ENCODE measurements at places on chromosomes 7 and 10.
A peak's percentile ranks its signal among the peaks of the same experiment; 100 is the strongest.

GRCh38 chr10:71431239-71432100, 34.8 kb downstream of the CDH23 start:
- no peak for DNase-seq

DNA sequence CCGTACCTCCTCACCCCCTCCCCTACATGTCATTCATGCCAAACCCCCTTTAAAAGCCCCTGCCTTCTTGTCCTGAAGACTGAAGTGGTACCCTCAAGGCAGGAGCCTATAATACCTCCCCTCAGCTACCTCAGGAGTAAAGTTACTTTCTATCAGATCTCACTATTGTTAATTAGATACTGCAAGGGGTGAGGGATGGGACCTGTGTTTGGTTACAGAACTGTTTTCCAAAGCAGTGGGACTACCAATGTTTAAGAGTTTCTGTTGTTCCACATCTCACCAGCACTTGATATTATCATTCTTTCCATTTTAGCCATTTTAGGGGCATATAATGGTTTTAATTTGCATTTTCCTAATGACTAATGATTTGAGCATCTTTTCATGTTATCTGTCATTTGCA, 196.8 kb upstream of the LRRN3 start:
- DNase-seq = no peak

- no peak for DNase-seq
Observed at GRCh38 chr10:70917226-70917625, 28.9 kb upstream of the PCBD1 start.

GRCh38 chr10:85608706-85609105, 757.9 kb downstream of the GRID1 start:
- no peak for DNase-seq

GRCh38 chr10:97475936-97476594, 22.2 kb downstream of the MMS19 start:
- no peak for DNase-seq

DNA sequence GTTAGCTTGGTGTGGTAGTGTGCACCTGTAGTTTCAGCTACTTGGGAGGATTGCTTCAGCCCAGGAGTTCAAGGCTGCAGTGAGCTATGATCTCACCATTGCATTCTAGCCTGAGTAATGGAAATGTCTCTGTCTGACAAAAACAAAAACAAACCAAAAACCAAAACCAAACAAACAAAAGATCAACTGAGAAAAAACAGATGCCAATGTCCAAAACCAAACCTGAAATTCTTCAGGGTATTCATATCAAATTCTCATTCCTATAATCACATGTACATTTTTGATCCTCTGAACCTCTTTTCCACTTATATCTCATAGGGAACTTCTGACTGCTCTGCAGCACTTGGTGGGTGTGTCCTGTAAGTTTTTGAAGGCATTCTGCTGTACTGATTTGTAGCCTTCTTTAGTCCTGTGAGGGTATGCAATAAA, 87.0 kb downstream of the CDK6 start:
- no peak for DNase-seq

DNA sequence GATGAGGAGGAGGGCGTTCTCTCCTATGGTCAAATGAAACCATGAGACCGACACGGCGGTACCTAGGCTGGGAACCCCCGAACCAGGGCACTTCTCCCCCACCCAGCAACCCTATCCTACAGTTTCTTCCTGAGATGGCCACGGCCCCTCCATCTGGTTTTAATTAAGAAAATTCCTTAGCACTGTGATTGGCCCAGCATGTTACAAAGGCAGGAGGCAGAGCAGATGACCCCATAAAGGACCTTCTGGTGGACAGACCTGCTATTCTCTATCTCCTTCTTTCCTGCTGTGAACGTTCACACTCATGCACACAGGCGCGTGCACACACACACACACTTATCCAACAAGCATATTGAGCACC, 129.4 kb downstream of the RGS10 start:
- DNase-seq = no peak

- DNase-seq = no peak
Observed at GRCh38 chr7:75611557-75612178, 119.5 kb downstream of the SPDYE5 start.

- DNase-seq = no peak
Observed at GRCh38 chr10:110442746-110443145, 55.0 kb upstream of the DUSP5 start.

DNA sequence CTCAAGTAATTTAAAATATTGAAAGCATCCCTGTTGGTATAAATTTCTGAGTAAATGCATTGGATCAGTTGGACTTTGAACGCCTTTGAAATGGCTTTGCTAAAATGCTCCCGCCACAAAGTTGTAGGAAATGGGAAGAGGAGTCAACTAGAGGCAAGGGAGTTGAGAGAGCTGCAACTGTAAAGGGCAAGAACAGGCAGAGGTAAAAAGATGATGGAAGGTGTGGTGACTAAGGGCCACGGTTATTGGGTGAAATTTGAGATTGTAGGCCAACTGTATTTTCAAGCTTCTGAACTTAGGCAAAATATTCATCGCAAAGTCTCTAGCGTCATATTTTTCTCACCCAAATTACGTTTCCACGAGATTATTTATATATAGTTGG, 595 bp upstream of the SUMF2 start:
- no peak for DNase-seq

DNA sequence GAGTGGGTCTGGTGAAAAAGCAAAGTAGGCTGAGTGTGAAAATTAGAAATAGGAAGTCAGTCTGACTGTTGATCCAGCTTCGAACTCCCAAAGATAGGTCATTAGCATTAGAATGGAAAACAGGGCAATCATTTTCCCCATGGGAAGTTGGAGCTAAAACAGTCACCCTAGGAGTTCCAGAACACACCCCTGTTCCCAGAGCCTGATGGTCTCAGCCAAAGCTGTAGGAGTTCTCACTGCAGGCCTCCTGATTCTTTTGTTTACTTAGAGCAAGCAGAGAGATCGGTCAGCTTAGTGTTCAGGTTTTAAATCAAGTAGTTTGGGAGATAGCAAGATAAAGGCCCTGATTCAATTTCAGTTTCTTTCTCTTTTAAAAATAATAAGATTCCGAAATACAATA, 28.8 kb upstream of the JCAD start:
- DNase-seq = no peak

GRCh38 chr7:88014581-88014980, 80.5 kb downstream of the ADAM22 start:
- no peak for DNase-seq

DNA sequence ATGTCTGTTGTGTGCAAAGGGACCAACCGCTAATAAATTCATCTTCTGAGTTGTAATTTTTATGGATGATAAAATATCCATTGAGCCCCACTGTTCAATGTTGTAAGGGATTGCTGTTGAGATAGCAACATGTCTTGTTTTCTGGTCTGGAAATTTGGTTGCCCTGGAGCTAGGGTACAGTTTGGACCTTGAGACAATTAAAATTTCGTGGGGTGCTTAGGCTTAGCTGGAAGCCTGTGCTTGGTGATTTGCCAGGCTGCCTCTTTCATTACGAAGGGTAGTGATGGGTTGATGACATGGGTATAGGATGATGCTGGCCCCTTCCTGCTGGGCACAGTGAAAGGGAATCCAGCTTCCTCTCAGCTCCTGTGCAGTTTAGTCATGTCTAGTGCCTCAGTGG, 43.6 kb downstream of the PLCE1 start:
- DNase-seq = no peak

GRCh38 chr10:80144067-80144695, 11.7 kb downstream of the PLAC9 start:
- no peak for DNase-seq

DNA sequence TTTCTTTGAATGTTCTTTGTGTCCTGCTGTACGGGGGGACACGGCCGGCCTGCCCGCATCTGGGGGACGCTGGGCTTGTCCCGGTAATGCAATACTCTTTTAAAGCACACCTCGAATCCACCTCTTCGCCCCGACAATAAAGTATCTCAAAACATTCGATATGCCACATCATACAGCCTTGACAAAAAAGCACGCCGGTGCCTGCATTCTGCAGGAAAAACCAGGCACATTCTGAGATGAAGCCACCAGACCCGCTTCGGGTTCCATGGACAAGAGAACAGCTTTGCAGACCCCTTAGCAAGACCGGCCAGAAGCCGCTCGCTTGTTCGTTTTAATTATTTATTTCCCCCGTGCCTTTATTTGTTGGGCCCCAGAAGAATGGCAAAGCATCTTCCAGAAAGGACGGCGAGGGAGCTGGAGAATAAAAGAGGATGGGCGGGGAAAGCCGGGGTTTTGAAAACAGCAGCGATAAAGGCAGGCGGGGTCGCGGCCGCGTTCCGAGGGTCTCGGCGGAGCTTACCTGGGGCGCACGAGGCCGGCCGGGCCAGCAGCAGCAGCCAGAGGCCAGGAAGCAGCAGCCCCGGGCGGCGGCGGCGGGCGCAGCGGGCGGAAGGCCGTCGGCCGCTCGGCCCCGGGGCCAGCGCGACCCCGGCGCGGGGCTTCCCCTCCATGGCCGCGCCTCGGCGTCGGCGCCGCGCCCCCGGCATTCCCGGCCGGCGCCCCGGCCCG, 462 bp downstream of the KIAA1549 start:
- no peak for DNase-seq

DNA sequence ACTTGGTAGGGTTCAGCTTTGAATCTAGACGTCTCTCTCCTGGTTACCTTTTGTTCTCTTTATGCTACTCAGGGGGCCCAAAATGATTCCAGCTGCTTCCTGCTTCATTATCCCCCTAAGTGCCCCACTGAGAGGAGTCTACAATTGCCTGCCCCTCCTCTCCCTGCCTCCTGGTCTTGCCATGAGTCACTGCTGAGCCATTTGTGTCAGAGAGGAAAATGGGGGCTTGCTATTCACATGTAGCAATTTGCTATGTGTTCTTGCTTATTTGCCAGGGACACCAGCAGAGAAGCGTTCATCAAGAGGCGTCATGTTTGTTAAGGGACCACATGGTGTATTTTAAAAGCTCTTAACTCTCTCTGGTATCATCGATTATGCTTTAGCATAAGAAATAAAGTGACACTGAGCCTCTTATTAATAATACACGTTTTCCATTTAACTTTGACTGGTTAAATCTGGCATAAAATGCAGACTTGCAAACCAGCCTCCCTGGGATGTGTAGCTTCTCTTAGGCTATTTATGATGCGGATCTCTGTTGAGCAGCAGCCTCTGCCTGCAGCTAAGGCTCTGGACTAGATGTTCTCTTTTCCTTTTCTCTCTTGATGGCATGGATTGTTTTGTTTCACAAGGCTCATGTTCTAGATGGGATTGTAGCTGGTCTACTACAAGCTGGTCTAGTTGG, 239.3 kb downstream of the AUTS2 start:
- no peak for DNase-seq

- no peak for DNase-seq
Observed at GRCh38 chr7:106740806-106741205, 79.8 kb upstream of the CCDC71L start.

DNA sequence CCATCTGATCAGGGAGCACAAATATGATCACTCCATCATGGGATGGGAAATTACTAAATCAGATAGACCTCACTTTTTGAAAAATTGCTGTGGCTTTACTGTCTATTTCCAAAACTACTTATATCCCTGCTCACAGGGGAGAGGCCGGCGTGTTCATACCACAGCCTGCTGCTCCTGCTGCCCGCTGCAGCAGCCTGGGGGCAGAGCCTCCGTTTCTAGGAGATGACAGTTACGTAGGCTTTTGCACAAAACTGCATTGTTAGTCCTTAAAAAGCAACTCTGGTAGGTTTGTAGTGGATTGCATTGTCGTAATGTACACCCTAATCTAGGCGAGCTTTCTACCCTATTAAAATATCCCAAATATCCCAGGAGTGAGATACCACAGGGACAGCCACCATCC, 203.7 kb downstream of the EBF3 start:
- no peak for DNase-seq

GRCh38 chr7:120990468-120991118, 2.1 kb downstream of the CPED1 start:
- DNase-seq = no peak

DNA sequence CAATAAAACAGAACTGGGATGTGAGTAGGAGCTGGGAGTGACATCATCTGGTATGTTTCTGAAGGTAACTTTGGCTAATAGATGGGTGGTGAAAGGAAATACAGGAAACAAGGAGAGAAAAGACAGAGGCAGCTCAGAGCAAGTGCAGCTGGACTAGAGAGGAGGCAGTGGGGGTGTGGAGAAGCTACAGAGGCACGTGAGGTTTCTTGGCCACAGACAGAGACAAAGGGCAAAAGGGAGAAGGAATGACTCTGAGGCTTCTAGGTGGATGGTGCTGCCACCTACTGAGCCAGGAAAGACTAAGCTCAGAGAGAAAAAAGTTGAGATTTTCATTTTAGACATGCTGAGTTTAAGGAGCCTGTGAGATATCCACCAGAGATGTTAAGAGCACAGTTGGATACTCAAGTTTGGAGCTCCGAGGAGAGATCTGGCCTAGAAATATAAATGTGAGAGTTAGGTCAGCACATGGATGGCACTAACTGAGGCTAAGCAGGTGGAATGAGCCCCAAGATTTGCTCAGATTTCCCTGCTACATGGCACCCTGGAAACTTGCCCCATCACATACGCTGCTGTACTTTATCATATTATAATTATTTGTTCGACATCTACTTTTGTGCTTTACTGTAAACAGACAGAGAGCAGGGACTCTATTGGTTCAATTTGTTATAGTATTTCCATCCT, 293.0 kb upstream of the IMMP2L start:
- no peak for DNase-seq

DNA sequence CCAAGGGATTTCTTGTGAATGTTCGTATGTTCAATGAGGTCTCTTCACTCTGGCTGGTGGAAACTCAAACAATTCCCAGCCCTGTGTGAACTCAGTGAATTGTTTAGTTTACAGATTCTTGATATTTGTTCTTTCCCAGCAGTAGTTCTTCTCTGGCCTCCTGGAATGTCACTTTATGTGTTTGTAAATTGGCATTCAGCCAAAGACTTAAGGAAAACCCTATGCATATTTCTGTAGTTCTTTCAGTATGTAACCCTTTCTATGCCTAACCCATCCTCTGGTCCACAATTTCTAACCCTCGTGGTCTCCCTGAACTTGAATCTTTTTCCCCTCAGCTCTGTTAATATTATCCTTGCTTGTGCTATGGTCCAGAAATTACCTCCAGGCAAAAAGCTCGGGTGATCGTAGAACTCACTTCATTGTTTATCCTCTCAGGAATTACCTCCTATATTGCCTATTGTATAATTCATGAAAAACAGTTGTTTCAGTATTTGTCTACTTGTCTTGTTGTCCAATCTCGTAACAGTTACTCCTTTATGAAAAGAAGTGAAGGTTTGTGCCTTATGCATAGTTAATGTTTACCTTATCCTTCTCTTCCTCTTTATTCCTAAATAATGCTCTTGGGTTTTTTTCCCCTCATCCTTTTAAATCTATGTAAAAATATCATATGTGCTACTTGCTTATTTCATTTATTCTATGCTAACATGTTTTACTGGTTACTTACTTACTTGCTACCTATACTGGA, 23.7 kb upstream of the AGR3 start:
- no peak for DNase-seq

- DNase-seq = peak; percentile 40
Observed at GRCh38 chr10:28849821-28850220, 172.5 kb downstream of the BAMBI start.

GRCh38 chr10:132685101-132685891, 100.7 kb downstream of the NKX6-2 start:
- DNase-seq = no peak

GRCh38 chr10:84428711-84429110, 100.3 kb downstream of the CCSER2 start:
- no peak for DNase-seq

- DNase-seq = no peak
Observed at GRCh38 chr10:124903111-124903510, 38.8 kb upstream of the ZRANB1 start.

- DNase-seq = no peak
Observed at GRCh38 chr7:80499350-80499953, 12.4 kb downstream of the GNAT3 start.
